ENCODE measurements at places on chromosomes 6 and 20. TPM values are rescaled to one million over a fixed set of nuclear protein-coding genes. Genes with fewer than 3 reads are reported as not detected.

GRCh38 chr20:2800521-2801285 is at the start of gene CPXM1:
CPXM1 (minus strand) TSS chr20:2800627; CDS start chr20:2800572, 55 bp downstream.
- DNase-seq: no peak
- peak within 1 kb of the TSS; percentile 9 for H3K27ac ChIP-seq
- H3K36me3 ChIP-seq: no peaks in the 10 kb centered on the region
- H3K4me1 ChIP-seq: peaks cover 12% of the 10 kb centered on the region
- H3K27me3 ChIP-seq: peaks cover 28% of the 10 kb centered on the region
- peak within 1 kb of the TSS; percentile 50 for H3K4me3 ChIP-seq

GRCh38 chr20:24357177-24357576 is 112.3 kb upstream of the SYNDIG1 start:
- no peak overlapping the region for H3K4me3 ChIP-seq
- DNase-seq: no peak
- no peaks in the 10 kb centered on the region for H3K4me1 ChIP-seq
- H3K36me3 ChIP-seq: no peaks in the 10 kb centered on the region

- no peaks in the 10 kb centered on the region for H3K27me3 ChIP-seq
- no peaks in the 10 kb centered on the region for H3K4me1 ChIP-seq
- H3K27ac ChIP-seq: no peak overlapping the region
- H3K4me3 ChIP-seq: no peak overlapping the region
- H3K36me3 ChIP-seq: no peaks in the 10 kb centered on the region
Observed at GRCh38 chr20:24892522-24892921, 56.5 kb upstream of the CST7 start.

GRCh38 chr6:34806738-34807453 is 15.0 kb downstream of the BLTP3A start:
- no peaks in the 10 kb centered on the region for H3K36me3 ChIP-seq
- H3K27ac ChIP-seq: no peak overlapping the region
- no peaks in the 10 kb centered on the region for H3K4me1 ChIP-seq
- DNase-seq: no peak

GRCh38 chr6:107822176-107823046 is 1.7 kb downstream of the SCML4 start:
- peak overlapping the region; percentile 92 for H3K27ac ChIP-seq
- H3K27me3 ChIP-seq: no peaks in the 10 kb centered on the region
- H3K36me3 ChIP-seq: no peaks in the 10 kb centered on the region
- peak; percentile 79 for DNase-seq
- peak overlapping the region; percentile 68 for H3K4me3 ChIP-seq
- peaks cover 58% of the 10 kb centered on the region for H3K4me1 ChIP-seq

- no peak for DNase-seq
- H3K27ac ChIP-seq: no peak overlapping the region
- no peaks in the 10 kb centered on the region for H3K27me3 ChIP-seq
- no peaks in the 10 kb centered on the region for H3K4me1 ChIP-seq
- no peaks in the 10 kb centered on the region for H3K36me3 ChIP-seq
Observed at GRCh38 chr6:41518118-41518517, 28.1 kb upstream of the FOXP4 start.

GRCh38 chr6:12200761-12201160 is 89.4 kb upstream of the EDN1 start:
- H3K27me3 ChIP-seq: peaks cover 7% of the 10 kb centered on the region
- H3K4me1 ChIP-seq: no peaks in the 10 kb centered on the region
- DNase-seq: no peak
- no peak overlapping the region for H3K4me3 ChIP-seq

- no peaks in the 10 kb centered on the region for H3K27me3 ChIP-seq
- H3K4me3 ChIP-seq: no peak overlapping the region
- H3K36me3 ChIP-seq: no peaks in the 10 kb centered on the region
- no peak for DNase-seq
- no peak overlapping the region for H3K27ac ChIP-seq
Observed at GRCh38 chr6:128482642-128483041, 37.8 kb downstream of the PTPRK start.

DNA sequence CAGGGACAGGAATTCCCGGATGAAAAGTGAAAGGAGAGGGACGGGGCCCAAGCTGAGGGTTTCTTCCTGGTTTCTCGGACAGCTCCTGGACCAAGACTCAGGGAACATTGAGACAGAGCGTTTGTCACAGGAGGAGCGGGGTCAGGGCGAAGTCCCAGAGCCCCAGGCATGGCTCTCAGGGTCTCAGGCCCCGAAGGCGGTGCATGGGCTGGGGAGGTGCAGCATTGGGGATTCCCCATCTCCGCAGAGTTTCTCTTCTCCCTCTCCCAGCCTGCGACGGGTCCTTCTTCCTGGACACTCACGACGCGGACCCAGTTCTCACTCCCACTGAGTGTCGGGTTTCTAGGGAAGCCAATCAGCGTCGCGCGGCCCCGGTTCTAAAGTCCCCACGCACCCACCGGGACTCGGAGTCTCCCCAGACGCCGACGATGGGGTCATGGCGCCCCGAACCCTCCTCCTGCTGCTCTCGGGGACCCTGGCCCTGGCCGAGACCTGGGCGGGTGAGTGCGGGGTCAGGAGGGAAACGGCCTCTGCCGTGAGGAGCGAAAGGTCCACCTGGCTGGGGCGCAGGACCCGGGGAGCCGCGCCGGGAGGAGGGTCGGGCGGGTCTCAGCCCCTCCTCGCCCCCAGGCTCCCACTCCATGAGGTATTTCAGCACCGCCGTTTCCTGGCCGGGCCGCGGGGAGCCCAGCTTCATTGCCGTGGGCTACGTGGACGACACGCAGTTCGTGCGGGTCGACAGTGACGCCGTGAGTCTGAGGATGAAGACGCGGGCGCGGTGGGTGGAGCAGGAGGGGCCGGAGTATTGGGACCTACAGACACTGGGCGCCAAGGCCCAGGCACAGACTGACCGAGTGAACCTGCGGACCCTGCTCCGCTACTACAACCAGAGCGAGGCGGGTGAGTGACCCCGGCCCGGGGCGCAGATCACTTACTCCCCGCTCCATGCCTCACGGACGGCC is 54.6 kb upstream of the POLR1H start:
- DNase-seq: peak; percentile 18
- peaks cover 15% of the 10 kb centered on the region for H3K4me1 ChIP-seq
- no peaks in the 10 kb centered on the region for H3K36me3 ChIP-seq
- peaks cover 16% of the 10 kb centered on the region for H3K27me3 ChIP-seq

DNA sequence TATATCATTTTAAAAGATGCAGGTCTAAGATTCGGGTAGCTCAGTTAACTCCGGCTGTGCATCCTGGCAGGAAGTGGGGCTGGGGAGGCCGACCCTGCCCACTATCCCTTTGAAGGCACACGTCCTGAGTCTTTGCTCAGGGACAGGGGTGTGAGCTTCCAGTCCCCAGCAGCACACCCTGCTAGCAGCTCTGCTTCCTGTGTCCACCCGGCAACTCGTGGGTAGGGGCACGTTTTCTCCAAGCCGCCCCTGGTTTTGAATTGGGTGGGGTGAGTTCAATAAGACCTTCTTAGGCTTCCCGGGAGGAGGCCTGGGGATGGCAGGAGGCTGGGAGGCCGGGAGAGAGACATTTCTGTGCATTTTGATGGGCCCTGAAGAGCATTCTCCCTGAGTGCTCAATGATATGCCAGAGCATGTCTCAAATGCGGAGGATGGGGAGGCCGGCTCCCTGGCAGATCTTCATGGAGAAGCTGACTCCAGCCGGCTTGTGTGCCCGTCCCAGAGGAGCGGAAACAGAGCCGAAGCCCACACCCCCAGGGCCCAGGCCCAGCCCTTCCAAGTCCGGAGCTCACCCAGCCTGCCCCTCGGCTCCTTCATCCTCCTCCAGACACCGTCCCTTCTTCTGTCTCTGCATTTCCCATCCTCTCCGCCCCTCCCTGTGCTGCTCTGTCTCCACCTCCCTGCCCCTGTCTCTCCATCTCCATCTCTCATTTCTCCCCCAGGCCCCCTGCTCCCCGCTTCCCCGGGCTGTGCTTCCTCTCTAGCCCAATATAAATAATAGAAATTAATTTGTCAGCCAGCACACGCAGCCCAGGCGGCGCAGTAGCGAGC is 36.3 kb upstream of the ZFAND3 start:
- H3K4me1 ChIP-seq: peaks cover 12% of the 10 kb centered on the region
- no peak overlapping the region for H3K4me3 ChIP-seq
- H3K36me3 ChIP-seq: no peaks in the 10 kb centered on the region
- no peak overlapping the region for H3K27ac ChIP-seq
- no peak for DNase-seq

DNA sequence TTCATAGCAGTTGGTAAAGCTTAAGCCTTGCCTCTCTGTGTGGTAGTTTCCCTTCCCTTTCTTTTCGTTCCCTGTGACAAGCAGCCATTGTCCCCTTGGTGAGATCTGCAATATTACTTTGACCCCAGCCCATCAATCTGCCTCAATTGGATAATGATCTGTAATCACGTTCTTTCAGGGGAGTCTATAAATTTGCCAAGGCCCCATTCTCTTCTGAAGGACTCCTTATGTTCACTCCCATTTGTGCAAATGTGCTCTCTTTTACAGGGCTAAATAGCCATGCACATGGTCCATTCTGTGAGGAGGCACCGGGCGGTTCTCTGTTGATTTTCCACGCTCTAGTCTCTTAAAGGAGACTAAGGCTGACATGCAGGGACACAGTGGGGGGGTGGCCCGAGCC is 660.4 kb upstream of the SLC35B3 start:
- DNase-seq: no peak
- H3K4me1 ChIP-seq: no peaks in the 10 kb centered on the region
- H3K27me3 ChIP-seq: no peaks in the 10 kb centered on the region
- no peak overlapping the region for H3K4me3 ChIP-seq
- no peaks in the 10 kb centered on the region for H3K36me3 ChIP-seq

DNA sequence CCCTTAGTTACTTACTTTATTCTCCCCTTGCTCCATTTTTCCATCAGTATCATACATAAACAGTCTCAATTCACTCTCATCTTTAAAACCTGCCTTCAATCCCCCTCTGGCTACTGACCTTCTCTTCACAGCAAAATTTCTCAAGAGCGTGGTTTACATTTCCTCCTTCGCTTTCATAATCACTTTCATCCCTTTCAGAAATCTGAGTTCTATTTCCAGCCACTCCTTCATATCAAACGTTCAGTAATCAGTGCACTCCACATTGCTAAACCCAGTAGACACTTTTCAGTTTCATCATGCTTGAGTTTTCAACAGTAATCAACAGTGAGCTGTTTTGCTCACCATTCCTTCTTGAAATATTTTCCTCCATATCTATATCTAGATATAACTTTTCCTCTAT is 176.7 kb upstream of the HSF2 start:
- no peak for DNase-seq
- no peak overlapping the region for H3K27ac ChIP-seq

DNA sequence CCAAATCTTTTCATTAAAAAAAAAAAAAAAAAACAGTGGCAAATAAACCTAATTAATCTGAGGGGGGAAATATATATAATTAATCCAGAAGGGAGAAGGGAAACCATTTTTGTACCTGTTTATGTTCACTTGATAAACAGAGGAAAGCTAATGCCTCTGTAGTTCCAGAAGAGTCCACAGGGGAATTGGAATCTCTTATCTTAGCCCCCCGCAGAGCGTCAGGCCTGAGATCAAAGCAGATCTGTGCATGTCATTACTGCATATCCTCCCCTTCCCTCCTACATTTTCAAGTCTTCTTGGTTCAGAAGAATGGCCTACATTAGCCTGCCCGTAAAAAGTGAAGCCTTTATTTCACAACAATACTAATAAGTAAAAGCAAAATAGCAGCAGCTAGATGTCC is 157.2 kb downstream of the PTPRT start:
- no peak overlapping the region for H3K4me3 ChIP-seq
- H3K27ac ChIP-seq: no peak overlapping the region
- H3K36me3 ChIP-seq: no peaks in the 10 kb centered on the region
- H3K27me3 ChIP-seq: no peaks in the 10 kb centered on the region
- DNase-seq: no peak
- H3K4me1 ChIP-seq: no peaks in the 10 kb centered on the region

DNA sequence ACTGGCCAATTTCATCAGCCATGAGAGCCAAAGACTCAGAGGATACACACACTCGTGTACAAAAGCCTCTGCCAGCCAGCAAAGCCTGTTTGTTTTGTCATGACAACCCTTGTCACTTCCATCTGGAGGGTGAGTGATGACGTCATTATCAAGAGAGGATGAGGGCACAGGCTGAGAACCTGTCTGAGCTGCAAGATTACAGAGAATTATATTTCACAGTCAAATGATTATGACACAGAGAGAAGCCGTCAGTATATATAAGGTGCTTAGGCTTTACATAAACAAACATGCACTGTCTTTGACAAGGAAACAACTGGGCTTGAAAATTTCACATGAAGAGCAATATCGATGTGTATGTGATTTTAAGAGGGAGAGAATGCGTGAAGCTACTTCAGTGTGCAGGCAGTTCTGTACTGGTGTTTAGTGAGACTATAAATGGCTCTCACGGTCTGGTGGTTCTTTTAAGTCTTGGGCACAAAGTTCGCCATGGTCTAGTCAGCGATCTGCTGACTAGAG is 36.5 kb upstream of the BCLAF1 start:
- no peak for DNase-seq
- H3K4me1 ChIP-seq: no peaks in the 10 kb centered on the region
- no peaks in the 10 kb centered on the region for H3K36me3 ChIP-seq
- H3K27ac ChIP-seq: no peak overlapping the region

GRCh38 chr20:59518881-59519706 is 85.2 kb upstream of the PHACTR3 start:
- no peak for DNase-seq
- H3K27me3 ChIP-seq: no peaks in the 10 kb centered on the region
- no peaks in the 10 kb centered on the region for H3K36me3 ChIP-seq
- H3K4me1 ChIP-seq: no peaks in the 10 kb centered on the region

DNA sequence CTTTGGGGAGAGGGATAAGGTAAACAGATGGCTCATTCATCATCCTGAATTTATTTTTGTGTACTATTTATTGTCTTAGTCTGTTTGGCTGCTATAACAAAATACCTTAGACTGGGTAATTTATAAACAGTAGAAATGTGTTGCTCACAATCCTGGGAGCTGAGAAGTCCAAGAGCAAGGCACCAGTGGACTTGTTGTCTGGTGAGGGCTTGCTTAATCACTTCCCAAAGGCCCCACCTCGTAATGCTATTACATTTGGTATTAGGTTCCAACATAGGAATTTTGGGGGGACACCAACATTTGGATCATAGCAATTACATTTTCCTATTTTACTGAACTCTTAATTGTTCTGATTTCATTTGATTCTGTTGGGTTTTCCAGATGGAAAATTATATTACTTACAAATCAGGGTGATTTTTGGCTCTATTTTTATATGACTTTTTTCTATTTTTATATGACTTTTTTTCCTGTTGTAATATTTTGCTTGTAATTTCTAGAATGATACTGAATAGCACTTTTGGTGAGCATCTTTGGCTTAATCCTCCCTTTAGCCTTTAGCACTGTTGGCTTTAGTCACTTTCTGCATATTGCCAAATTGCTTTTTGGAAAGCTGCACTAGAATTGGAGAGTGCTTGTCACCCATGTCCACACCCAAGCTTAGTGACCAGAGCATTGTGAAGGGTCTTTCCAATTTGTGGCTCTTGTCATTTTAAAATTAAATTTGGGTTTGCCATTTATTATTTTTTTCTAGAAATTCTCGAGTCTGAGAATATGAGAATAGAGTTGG is 43.7 kb upstream of the TULP4 start:
- H3K36me3 ChIP-seq: no peaks in the 10 kb centered on the region
- no peak overlapping the region for H3K4me3 ChIP-seq
- no peak for DNase-seq
- peaks cover 18% of the 10 kb centered on the region for H3K4me1 ChIP-seq
- H3K27me3 ChIP-seq: no peaks in the 10 kb centered on the region
- no peak overlapping the region for H3K27ac ChIP-seq

GRCh38 chr6:104531646-104532045 is 328.1 kb downstream of the HACE1 start:
- no peaks in the 10 kb centered on the region for H3K36me3 ChIP-seq
- H3K4me3 ChIP-seq: no peak overlapping the region
- no peaks in the 10 kb centered on the region for H3K4me1 ChIP-seq
- no peak overlapping the region for H3K27ac ChIP-seq

KCNQ2 gene
- not detected for polyA plus RNA-seq

SLC35F1 gene
- polyA plus RNA-seq: not detected

CDSN gene
- not detected for polyA plus RNA-seq

All from CD8-positive, alpha-beta memory T cell (primary cell).